ENCODE measurements at places on chromosomes 13 and 19. TPM values are rescaled to one million over a fixed set of nuclear protein-coding genes. Genes with fewer than 3 reads are reported as not detected.

- DNase-seq, result no peak
- no peak overlapping the region for H3K4me3 ChIP-seq
- peaks cover 77% of the 10 kb centered on the region for H3K27me3 ChIP-seq
Measured at GRCh38 chr19:46492841-46493235, 2.8 kb downstream of the PNMA8B start.

DNA sequence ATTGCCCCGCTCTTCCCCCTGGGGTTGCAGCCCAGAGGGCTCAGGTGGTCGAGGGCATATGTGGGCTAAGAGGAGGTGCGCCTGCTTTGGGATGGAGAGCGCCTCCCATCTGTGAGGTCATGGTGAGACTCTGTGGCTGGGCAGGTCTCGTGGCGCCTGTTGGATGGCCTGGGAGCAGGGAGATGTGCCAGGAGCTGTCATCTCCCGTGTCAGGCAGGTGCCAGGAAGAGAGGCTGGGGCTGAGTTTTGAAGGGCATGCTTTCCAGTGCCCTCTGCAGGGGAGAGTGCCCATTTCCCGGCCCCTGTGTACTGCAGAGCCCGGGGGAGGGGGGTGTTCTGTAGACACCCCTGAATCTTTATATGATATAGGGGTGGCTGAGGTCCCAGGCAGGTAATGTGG, 2.8 kb downstream of the WTIP start:
- H3K4me1 ChIP-seq, result peaks cover 16% of the 10 kb centered on the region
- H3K27ac ChIP-seq, result no peak overlapping the region

GRCh38 chr13:99864627-99864990, 107.0 kb downstream of the ZIC5 start:
- H3K4me3 ChIP-seq, result no peak overlapping the region
- no peak overlapping the region for H3K27ac ChIP-seq
- no peaks in the 10 kb centered on the region for H3K36me3 ChIP-seq
- H3K27me3 ChIP-seq, result no peaks in the 10 kb centered on the region
- no peaks in the 10 kb centered on the region for H3K4me1 ChIP-seq
- DNase-seq, result no peak

DNA sequence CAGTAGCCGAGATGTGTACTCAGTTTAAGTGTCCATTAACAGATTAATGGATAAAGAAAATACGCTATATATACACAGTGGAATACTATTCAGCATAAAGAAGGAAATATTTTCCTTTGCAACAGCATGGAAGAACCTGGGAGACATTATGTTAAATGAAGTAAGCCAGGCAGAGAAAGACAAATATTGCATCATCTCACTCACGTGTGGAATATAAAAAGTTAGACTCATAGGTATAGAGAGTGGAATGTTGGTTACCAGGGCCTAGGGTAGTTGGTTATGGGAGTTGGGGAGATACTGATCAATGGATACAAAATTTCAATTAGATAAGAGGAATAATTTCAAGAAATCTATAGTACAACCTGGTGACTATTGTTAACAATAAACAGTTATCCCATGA, 210.1 kb downstream of the MAB21L1 start:
- H3K4me3 ChIP-seq, result no peak overlapping the region
- DNase-seq, result no peak
- H3K27me3 ChIP-seq, result no peaks in the 10 kb centered on the region
- H3K36me3 ChIP-seq, result no peaks in the 10 kb centered on the region
- no peak overlapping the region for H3K27ac ChIP-seq
- H3K4me1 ChIP-seq, result no peaks in the 10 kb centered on the region

DNA sequence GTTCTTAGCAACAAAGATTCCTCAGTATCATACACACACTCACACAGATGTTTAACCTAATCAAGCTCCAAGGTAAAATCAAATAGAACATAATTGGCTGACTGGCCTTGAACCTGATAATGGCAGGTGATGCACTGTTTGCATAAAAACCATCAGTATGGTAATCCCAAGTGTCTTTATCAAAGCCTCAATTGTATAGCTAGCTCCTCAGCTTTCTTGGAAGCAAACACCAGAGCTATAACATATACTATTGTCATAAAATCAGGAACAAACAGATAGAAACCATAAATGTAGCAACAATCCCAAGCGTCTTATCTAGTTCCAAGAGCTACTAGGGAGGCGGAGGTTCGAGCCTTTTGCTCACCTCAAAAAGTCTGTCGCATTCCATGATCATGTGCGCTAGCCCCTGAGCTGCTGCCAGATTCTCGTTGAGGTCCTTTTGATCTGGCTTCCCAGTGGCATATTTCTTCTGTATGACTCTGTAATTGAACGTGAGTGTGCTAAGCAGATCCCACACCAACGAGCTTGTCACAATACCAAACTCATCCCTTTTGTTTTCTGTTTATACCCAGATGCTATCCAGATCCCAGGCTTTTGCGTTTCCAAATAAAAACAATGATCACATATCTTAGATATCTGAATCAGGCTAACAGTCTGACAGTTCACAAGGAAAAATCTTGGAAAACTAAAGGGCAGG, 95.3 kb downstream of the KL start:
- no peaks in the 10 kb centered on the region for H3K27me3 ChIP-seq
- no peak overlapping the region for H3K4me3 ChIP-seq
- DNase-seq, result peak; percentile 22
- no peak overlapping the region for H3K27ac ChIP-seq
- H3K4me1 ChIP-seq, result peaks cover 21% of the 10 kb centered on the region

GRCh38 chr13:22893204-22893603, 287.6 kb upstream of the SGCG start:
- H3K36me3 ChIP-seq, result no peaks in the 10 kb centered on the region
- no peak overlapping the region for H3K27ac ChIP-seq
- no peaks in the 10 kb centered on the region for H3K27me3 ChIP-seq
- no peaks in the 10 kb centered on the region for H3K4me1 ChIP-seq

- DNase-seq, result no peak
- no peak overlapping the region for H3K4me3 ChIP-seq
- H3K36me3 ChIP-seq, result no peaks in the 10 kb centered on the region
- peaks cover 3% of the 10 kb centered on the region for H3K27me3 ChIP-seq
- H3K4me1 ChIP-seq, result no peaks in the 10 kb centered on the region
Measured at GRCh38 chr13:76621705-76622104, 264.5 kb downstream of the KCTD12 start.

DNA sequence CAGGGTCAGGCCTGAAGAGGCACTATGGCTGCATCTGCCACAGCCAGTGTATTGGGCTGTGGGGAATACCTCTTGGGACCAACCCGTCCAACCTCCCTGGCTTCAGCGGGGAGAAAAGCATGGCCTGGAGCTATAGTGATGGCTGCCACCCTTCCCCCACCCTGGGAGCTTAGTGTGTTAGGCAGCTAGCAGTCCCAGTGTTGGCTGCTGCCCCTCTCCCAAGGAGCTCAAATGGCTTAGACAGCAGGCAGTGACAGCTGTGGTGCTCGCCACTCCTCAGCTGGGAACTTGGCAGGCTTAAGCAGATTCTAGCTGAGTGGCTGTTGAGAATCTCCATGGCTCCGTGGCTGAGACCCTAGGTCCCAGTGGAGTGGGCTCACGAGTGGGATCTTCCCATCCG, 19.7 kb downstream of the ACOD1 start:
- no peaks in the 10 kb centered on the region for H3K4me1 ChIP-seq
- DNase-seq, result no peak
- no peak overlapping the region for H3K4me3 ChIP-seq
- no peaks in the 10 kb centered on the region for H3K36me3 ChIP-seq
- no peak overlapping the region for H3K27ac ChIP-seq

- no peaks in the 10 kb centered on the region for H3K36me3 ChIP-seq
- no peak overlapping the region for H3K27ac ChIP-seq
- no peak overlapping the region for H3K4me3 ChIP-seq
Measured at GRCh38 chr19:55340784-55341147, 1.1 kb downstream of the KMT5C start.

DNA sequence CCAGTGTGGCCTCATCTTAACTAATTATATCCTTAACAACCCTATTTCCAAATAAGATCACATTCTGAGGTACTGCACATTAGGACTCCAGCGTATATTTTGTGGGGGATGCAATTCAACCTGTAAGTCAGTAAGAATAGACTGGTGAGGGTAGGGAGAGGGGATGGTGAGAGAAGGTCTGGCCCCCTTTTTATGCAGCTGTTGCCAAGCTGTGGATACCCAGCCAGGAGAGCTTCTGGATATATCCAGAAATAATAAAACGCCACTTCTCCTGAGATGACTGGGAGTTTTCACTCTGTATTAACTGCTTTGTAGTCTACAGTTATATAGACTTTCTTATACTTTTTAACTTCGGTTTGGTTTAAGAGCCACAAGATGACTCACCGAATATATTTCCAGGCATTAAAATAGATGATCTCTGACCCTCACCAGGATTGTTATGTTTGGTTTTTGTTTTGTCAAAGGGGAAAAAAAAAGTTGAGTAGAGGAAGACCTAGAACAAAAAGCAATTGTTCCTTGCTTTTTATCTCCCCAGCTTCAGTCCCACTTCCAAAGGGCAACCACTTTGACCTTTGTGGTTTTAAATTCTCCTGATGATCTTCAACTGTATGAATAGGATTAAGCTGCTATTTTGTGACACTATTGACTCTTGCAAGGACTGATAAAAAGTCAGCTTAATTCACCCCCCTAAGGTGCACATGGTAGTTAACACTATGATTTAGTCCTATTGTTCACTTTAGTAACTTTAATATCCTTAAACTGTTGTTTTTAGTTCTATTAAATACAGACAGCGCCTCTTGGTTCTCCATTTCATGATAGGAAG, 3.1 kb upstream of the NEK3 start:
- peak; percentile 94 for DNase-seq

DNA sequence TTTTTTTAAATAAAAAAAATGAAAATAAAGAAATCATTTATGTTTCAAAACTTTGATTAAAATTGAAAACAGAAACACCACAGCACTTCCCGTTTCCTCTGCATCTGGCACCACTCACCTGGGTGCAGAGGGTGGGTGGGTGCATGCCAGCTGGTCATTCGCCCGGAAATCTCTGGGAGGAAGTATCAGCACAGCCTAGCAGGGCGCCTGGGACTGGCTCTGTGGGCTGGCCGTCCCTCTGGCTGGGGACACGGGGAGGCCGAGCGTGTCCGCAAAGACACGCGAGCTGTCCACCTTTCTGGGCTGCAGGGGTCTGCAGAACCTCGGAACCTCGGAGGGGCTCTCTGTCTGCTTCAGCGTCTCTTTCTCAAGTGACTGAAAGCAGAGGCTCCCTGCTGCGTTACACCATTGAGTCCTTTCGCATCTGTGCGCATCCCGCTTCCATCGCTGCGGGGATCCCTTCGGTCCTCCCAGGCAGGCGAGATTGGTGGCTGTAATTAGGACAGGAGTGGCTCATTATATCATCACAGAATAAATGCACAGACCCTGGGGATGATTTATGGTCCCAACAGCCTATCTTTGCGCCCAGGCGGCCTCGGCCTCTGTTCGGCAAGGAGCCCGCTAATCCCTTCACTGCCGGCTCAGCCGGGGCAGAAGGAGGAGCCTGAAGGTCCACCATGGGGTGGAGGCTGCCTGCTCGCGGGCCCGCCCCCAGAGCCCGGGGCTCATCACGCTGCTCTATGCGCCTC, 17.2 kb downstream of the CRTC1 start:
- peaks cover 3% of the 10 kb centered on the region for H3K4me1 ChIP-seq
- DNase-seq, result peak; percentile 43
- H3K36me3 ChIP-seq, result no peaks in the 10 kb centered on the region
- no peaks in the 10 kb centered on the region for H3K27me3 ChIP-seq
- peak overlapping the region; percentile 9 for H3K4me3 ChIP-seq
- no peak overlapping the region for H3K27ac ChIP-seq

DNA sequence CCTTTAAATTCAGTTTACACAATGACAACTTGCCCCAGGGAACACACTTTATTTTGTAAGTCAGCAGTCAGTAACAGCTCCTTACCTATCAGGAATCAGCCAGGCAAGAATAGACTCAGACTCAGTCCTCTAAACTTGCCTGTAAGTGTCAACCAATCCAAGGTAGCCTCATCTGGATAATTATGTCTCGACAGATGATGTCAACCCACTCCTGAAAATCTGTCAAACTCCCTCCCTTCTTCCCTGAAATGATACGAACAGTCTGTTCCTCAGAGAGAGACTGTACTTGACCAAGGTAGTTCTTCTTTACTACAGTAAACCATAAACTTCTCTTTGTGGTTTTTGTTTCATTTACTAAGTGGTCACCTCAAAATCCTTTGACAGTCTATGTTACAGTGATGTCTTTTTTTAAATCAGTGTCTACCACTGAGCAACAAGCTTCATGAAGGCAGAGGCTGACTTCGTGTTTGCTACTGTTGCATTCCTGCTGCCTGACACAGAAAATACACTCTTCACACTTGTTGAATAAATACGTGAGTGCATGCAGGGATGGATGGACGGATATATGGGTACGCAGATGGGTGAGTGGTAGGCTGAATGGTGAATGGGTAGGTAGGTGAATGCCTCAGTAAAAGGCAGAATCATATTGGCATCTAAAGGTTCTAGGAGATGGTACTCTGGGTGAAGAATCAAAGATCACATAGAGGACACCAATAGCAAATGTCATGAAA, 17.5 kb upstream of the FREM2 start:
- no peaks in the 10 kb centered on the region for H3K36me3 ChIP-seq
- H3K27ac ChIP-seq, result no peak overlapping the region
- no peak for DNase-seq
- H3K4me1 ChIP-seq, result no peaks in the 10 kb centered on the region
- H3K27me3 ChIP-seq, result no peaks in the 10 kb centered on the region
- H3K4me3 ChIP-seq, result no peak overlapping the region

DNA sequence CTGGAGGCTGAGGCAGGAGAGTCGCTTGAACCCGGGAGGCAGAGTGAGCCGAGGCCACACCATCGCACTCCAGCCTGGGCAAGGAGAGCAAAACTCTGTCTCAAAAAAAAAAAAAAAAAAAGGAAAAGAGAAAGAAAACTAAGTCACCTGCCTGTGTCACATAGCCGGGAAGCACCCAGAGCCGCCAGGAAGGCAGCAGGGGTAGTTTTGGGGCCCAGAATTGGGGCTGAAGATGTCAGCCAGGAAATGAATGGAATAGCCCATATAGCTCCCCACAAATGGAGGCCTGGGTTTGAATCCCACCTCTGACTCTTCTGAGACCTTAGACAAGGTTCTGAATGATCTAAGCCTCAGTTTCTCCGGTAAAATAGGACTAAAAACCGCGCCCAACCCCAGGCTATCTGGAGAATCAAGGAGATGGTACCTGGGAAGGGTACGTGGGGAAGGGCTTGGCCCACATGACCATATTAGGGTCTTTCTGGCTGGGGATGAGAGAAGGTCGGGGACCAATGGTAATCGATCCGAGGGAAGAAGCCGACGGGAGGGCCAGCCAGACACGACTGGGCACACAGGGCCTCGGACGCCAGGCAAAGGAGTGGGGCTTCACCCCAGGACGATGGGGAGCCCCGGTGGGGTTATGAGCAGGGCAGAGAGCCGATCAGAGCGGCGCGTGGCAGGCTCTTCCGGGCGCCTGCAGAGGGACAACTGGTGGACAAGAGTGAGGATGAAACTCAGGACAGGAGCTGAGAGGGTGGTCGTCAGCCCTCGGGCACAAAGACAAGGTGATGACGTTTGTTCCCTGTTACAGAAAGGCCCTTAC, 14.4 kb downstream of the CCDC124 start:
- no peak for DNase-seq
- H3K36me3 ChIP-seq, result no peaks in the 10 kb centered on the region
- peaks cover 32% of the 10 kb centered on the region for H3K27me3 ChIP-seq
- peaks cover 8% of the 10 kb centered on the region for H3K4me1 ChIP-seq

The CD33 gene
- not detected for total RNA-seq

The ZNF793 gene
- total RNA-seq, result 3.8 TPM

The ZNF766 gene
- total RNA-seq, result 8.9 TPM

The NKPD1 gene
- total RNA-seq, result not detected

The CEACAM8 gene
- not detected for total RNA-seq

The MAB21L1 gene
- total RNA-seq, result not detected

The CYP4F3 gene
- total RNA-seq, result not detected

Measured in endothelial cell of umbilical vein (primary cell).